ENCODE measurements at places on chromosomes 3 and 15.

DNA sequence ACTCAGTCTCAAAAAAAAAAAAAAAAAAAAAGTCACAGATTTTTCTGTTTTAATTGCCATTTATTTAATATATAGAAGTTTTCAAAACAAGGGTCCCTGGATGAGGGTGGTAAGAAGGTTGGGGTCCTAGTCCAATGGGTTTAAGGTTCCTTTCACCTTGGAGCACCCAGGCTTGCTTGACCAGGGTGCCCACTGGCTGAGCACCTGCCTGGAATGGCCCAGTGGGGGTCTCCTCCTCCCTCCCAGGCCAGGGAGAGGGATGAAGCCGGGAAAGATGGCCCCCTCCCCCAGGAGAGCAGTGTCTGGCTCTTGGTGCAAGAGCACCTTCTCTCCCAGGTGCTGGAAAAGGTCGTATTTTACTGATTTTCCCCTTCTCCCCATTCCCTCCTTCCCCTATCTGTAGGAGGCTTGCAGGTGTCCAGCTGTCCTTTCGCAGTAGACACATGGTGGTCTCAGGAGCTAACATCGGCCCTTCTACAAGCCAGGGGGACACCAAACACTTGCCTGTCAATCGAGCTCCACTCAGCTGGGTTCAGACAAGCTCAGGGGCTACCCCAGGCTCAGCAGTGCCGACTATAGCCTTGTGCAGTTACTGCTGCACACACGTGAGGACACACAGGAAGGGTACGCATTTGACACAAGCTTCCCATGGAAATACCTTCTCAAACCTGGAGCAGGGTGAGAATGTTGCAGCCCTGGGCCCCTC is 112.3 kb upstream of the KLF13 start:
- no peak for DNase-seq

- DNase-seq, result peak; percentile 84
These were observed 4.6 kb downstream of the BCL6 start for GRCh38 chr3:187740421-187741399.

DNA sequence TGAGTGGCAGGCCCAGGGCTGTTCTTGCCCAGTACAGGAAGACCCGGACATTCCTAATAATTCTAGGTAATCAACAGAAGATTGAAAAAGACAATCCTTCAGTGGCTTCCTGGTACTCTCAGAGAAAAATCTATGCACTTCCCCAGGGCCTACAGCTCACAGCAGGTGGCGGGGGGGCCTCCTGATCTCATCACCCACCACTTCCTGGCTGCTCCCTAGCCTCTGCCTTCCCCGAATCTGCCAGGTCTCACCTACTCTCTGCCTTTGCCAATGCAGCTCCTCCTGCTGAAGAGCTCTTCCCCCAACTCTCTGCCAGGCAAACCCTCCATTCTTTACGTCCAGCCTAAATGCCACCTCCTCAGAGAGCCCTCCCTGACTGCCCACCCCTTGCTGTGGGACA is 37.5 kb downstream of the EHD4 start:
- DNase-seq, result peak; percentile 52

DNA sequence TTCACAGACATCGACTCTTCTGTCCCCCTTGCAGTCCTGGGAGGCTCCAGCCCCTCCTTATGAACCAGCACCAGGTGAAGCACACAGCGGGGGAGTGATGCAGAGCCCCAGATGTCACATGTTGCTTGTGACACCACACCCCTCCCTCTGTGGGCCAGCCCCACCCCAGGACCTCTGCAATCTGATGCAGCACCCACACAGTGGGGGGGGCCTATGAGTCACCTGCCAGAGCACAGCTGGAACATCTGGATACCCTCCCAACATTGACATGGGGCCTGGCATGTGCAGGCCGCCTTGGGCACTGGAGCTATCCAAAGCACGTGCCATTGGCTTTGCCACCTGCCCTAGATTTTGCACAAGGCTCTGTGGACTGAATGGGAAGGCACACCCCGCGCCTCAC is 70.5 kb downstream of the FEM1B start:
- no peak for DNase-seq

- no peak for DNase-seq
These were observed 436 bp downstream of the ADPGK start for GRCh38 chr15:72783004-72783639.

- no peak for DNase-seq
These were observed 26.7 kb downstream of the SMAD3 start for GRCh38 chr15:67091980-67092677.

DNA sequence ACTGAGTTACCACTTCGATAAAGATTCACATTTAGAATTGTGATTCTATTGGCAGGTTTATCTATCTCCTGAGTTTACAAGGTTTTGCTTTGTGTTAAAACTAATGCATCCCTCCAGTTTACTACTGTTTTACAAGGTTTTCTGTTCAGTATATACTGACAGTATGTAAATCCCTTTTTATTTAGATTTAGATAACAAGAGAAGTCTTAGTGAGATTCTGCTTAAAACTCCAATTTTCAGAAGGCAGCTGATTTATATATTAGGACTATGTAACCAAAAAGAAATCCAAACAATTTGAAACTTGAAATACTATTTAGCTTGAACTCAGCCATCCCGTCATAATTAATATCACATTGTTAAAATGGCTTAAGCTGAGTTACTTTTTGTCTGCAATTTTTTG is 619.2 kb downstream of the NAALADL2 start:
- no peak for DNase-seq

DNA sequence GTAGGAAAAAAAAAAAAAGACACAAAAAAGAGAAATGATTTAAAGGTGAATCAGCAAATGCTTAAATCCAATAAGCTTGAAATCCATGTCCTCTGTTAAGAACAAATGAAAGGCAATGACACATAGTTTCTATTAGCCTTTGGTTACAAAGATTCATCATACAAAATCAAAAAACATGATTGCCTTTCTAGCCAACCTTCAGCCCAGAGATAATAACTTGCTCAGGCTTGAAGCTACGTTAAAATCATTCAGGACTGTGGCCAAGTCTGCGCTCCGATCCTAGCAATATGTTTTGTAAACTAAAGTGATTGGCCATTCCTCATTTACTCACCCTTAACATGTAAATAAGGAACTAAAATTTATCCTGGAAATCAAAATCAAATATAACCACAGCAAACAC is 556.7 kb downstream of the FGF12 start:
- no peak for DNase-seq

GRCh38 chr15:65638109-65638508 is 16.4 kb downstream of the SLC24A1 start:
- no peak for DNase-seq

DNA sequence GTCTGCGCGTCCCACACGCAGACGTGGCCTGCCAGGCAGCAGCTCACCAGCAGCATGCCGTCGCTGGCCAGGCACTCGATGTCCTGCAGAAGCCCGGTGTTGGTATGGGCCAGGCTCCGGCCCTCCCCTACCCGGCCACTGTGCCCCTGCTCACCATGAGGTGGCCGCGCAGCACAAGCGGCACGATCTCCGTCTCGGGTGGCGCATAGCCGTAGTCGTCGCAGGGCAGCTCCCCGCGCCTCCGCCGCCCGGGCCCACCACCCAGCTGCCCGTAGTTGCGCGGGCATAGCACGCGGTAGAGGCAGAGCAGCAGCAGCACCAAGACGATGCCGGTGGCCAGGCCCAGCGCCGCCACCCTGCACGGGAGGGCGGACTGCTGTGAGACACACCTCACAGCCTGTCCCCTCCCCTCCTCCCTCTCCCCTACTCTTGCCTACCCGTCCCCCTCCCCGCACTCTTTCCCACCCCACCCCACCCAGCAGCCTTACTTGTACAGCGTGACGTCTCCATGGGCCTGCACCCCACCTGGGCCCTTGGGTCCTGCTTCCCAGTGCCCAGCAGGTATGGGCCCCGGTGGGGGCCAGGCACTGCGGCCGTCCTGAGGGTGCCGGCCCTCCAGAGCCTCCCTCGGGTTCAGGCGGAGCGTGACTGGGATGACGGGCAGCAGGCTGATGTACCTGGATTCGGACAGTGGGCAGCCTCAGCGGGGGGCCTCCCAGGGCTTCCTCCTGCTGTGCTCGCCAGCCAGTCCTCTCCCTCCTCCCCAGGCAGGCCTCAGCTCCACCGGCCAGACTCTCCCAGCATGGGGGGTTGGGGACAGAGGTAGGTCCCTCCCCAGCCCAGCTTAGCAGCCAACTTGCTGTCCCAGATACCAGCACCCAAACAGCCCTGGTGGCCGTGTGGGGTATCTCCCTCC is 37.6 kb downstream of the PTPN23 start:
- no peak for DNase-seq

GRCh38 chr3:68941055-68941454 is 8.7 kb upstream of the TAFA4 start:
- DNase-seq, result no peak

GRCh38 chr15:90529011-90529370 is 732 bp upstream of the CRTC3 start:
- no peak for DNase-seq

DNA sequence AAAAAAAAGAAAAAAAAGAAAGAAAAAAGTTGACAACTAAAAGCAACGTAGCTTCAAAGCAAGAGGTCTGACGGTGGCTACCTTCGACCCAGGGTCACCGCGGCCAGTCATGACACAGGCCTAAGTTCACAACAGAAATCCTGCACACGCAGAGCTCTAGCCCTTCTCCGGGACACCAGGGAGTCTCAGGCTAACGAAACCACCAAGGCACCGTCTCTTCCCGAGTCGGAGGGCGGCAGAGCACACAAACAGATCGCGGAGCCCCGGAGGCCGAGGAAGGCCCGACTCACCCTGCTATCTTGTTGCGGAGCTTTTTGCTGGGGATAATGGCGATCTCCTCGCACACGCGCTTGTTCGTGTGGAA is 584 bp downstream of the RPS17 start:
- no peak for DNase-seq

- peak; percentile 14 for DNase-seq
These were observed 35.0 kb upstream of the MGLL start for GRCh38 chr3:127857333-127857732.

DNA sequence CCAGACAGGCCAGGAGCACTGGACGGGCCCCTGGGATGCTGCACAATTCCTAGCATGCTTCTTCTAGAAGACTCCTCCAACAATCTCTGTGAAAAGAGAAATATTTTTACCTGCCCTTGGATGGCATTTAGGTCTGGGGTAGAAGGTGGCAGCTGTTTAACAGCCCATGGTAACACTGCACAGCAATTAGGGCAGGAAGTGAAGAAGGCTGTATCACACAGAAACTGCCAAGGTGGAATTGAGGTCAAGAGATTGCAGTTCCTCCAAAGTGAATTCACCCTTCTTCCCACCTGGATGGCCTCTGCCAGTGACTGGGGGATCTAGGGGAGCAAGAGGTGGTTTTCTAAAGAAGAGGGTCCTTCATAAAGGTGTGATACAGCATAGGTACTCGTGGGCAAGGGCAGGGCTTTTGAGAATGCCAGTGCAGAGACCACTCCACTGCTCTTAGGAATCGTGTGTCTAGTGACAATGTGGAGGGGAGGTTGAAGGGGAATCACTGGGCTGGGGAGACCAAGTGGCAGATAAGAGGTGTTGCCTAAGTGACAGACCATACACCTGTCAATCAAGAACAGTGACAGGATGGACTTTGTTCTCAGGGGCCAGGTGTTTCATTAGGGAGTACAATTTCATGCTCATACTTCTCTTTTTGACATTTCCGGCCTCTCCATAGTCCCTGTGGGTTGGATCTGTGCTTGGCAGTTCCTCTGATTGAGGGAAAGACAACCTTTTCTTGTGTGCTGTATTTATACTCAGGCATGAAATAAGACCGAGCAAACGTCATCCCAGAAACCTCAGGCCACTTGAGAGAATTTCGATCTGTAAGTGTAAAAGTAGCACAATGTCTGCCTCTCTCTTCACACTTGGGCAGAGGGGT is 83.5 kb upstream of the BCL6 start:
- DNase-seq, result no peak

GRCh38 chr15:76366714-76367113 is 30.1 kb downstream of the ISL2 start:
- DNase-seq, result peak; percentile 93

- DNase-seq, result peak; percentile 84
These were observed 36.0 kb upstream of the TIMP4 start for GRCh38 chr3:12194669-12195161.

GRCh38 chr3:187041362-187042307 is 97.7 kb downstream of the RPL39L start:
- DNase-seq, result no peak

GRCh38 chr3:65433480-65433879 is 605.2 kb downstream of the MAGI1 start:
- no peak for DNase-seq

DNA sequence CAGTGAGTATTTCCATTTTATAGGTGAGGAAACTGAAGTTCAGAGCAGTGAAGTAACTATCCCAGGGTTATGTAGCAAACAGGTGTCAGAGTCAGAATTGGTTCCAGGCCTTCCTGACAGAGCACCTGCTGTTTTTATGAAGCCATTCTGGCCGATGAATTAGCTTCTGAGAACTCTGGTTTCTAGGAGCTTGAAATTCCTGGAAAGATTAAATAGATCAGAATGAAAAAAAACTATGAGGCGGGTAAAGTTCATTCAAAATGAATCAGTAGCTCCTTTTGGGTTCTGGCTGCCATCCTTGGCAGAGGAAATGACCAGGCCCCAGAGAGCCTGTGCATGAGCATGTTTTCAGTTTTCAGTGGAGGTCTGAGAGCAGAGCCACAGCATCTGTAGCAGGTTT is 59.3 kb upstream of the CFAP161 start:
- DNase-seq, result no peak

DNA sequence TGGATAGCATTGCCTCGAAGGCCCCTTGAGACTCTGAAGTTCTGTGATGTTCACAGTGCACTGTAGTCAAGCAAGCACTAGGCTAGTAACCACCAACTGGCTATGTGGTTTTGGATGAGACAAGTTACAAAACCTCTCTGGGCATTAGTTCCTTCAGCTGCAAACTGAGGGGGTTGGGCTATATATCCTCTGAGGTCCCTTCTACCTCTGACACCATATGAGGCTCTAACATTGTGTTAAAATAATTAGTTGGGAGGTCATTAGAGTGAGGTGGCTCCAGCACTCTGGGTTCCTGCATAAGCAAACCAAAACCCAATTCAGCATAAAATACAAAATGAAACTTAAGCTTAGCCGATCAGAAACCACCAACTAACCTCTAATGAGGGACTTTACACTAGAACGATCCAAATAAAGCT is 209.5 kb upstream of the LRRN1 start:
- DNase-seq, result no peak

GRCh38 chr15:82111918-82112317 is 66.1 kb upstream of the MEX3B start:
- no peak for DNase-seq

DNA sequence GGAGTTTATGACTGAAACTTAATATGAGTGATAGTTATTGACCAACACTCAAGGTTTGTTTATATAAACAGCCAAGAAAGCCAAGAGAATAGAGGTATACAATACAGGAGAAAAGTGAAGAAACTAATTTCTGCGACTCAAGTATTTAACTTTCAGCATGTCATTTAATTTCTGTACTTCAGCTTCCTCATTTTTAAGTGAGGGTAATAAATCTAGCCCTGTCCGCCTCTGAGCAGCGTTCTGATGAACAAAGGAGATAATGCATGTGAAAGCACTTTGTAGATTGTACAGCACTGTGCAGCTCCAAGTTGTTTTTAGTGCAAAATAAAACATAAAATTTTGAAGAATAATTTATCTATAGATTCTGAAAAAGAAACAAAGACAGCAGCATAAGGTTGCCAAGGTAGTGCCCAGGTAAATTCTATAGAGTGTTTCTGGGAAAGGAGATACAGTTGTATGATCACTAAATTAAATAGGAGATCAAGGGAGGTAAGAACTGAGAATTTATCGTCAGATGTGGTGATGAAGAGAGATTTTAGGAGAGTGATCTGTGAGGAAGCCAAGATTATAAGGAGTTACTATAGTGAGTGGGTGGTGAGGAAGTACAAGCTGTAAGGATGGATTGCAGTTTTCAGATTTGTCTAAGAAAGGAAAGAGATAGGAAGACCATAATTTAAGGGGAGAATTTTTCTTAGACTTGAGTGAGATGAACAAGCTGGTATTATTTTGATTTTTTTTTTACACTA is 71.3 kb downstream of the RASA2 start:
- DNase-seq, result peak; percentile 28

All from mucosa of descending colon (tissue), 3 donors.